ENCODE measurements at places on chromosomes 7 and 10.

DNA sequence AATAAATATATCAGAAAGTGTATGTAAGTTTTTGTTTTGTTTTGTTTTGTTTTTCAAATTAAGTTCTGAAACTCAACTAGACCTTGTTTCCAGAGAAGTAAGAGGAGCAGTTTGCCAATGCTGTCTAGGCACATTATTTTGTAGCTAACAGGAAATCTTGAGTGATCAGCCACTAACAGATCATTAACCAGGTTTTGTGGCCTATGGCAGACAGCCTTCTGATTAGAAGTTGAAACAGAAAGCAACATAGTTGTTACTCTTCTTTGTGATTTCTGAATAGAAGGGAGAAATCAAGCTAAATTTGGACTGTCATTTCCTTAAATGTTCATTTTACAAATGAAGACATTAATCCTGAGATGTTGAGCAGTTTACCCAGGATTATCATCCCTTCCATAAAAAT, 142.6 kb downstream of the PLXDC2 start:
- no peak for DNase-seq

- DNase-seq: no peak
Measured at GRCh38 chr10:33336582-33337325, 2.3 kb upstream of the NRP1 start.

GRCh38 chr7:132118641-132119040, 457.6 kb downstream of the PLXNA4 start:
- no peak for DNase-seq

- no peak for DNase-seq
Measured at GRCh38 chr10:23324351-23324750, 20.2 kb downstream of the C10orf67 start.

DNA sequence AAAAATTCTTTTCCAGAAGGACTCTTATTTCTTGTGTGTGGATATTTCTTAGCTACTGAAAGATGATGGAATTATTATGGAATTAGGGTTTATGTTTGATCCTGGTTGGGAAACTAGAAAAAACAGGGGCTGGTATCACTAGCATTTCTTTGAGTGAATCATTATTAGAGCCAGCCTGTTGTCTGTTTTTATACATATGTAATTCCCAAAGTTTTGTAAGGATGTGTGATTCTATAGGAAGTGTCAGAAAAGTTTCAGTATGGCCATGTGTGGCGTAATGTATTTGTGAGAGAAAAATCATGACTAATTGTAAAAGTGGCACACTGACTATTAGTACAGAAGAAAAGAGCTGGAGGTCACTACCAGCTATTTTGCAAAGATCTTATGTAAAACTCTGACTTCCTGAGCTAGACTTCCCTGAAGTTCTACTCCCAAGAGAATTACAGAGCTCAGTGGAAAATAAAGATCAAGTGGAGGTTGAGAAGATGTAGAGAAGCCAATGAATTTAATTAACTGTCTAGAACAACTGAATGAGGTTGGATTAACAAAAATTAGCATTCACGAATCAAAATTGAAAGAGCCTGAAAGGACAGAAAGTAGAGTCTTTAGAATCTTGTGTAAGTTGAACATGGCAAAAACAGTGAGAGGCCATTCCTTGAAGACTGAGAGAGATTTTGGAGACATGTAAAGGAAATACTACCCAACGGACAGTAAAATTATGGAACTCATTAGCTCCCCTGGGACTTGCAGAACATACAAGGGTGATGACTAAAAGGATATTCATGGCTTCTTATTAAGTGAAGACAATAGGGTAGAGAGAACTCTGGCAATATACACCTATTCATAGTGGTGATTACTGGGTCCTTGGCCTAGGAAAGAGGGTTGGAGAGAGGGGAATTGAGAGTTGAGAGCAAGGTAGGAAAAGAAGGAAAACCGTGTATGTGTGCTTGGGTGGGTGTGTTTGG, 12.5 kb downstream of the ZNF365 start:
- DNase-seq: no peak

- no peak for DNase-seq
Measured at GRCh38 chr10:32110790-32111189, 54.6 kb upstream of the KIF5B start.

DNA sequence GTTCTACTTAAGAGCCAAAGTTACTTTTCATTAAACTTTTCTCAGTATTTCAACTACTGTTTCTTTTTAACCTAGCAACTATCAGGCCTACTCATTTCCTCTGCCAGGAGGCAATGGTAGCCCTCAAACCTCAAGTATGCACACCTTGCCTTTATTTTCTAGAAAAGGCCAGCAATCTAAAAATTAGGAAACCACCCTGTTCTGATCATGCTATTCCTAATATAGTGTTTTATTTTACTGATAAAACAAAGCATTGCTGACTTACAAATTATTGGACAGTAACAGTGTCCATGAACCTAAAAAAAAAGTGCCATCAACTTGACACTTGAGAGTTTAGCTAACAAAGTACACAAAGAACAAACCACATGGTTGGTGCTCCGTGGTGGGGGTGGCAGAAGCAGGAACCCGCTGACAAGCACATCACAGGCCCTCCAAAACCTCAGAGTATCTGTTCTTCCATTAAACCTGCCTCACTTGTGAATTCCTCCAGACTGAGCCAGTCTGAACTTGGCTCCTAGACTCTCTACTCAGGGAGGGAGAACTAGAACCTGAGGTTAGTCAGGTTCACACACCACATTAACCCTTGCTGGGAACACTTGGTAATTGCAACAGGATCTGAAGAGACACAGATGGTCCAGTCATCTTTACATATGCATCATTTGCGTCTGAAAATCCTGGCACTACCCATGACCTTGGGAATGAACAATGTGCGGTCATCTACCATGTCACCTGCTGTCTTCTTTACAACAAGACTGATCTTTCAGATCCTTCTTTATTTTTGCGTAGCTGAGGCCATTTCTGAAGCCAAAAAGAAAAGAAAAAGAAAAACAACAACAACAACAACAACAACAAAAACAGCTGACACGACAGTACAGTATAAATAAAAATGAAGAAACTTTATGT, 31.9 kb downstream of the PIP4K2A start:
- no peak for DNase-seq

- no peak for DNase-seq
Measured at GRCh38 chr10:76675951-76676587, 961.5 kb downstream of the KCNMA1 start.

DNA sequence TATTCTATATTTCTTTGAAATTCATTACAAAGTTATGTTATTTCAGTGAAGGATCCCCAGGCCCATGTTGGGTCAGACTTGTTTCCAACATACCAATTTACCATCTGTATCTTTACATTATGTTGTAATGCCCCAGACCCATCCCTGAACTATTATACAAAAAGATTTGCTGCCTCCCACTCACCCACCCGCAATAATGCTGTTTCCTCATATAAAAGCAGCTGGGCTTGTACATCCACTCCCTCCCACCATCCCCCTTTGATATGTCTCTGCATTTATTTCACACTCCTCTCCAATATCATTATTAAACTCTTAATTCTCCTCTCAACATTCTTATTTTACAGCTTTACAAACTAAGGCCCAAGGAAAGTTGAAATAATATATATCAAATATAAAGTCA, 153.7 kb downstream of the DOCK4 start:
- DNase-seq: no peak

GRCh38 chr10:29713450-29713849, 78.7 kb upstream of the SVIL start:
- DNase-seq: no peak
